ENCODE measurements at places on chromosomes 3 and 15.

GRCh38 chr15:52111517-52112202, 915 bp downstream of the BCL2L10 start:
- DNase-seq, result no peak

DNA sequence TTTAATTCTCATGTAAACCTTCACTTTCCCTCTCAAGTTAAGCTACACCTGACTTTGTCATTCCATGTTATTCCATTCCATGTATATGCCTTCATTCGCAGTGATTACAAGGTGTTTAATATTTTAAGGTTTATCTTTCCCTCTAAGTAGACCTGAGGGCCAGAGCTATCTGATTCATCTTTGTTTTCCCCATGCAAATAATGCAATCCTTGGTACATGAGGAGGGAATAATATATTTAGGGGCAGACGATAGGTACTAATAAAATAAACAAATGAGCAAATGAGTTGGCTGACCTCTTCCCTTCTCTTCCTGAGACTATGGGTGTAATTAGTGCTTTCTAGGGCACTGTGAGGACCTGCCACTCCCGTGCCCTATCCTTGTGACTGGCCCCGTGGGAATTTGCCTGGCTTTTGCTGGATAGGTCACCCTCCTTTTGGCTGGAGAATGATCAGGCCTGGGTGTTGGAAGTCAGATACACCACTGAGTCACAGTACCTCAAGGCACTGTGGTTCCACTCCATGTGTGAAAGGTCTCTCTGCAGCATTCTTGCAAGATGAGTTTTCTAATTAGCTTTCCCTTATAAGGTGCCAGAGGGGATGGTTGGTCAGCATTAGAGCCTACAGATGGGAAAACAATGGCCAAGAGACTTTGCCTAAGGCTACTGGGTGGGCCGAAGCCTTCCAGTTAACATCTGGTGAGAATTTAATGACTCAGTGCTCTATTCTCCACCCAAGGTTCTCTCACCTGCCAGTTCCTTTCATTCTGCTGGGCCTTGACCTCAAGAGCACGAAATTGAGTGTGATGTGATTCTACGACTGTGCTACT, 183.2 kb downstream of the P3H2 start:
- no peak for DNase-seq

- DNase-seq, result no peak
Observed at GRCh38 chr3:49785565-49786356, 581 bp downstream of the IP6K1 start.

GRCh38 chr3:17227472-17227871, 342.7 kb downstream of the PLCL2 start:
- no peak for DNase-seq

- DNase-seq, result no peak
Observed at GRCh38 chr3:44825264-44825925, 36.3 kb upstream of the TMEM42 start.

- no peak for DNase-seq
Observed at GRCh38 chr15:54091651-54092050, 113.4 kb downstream of the UNC13C start.

GRCh38 chr15:68344600-68344999, 67.1 kb downstream of the FEM1B start:
- no peak for DNase-seq

DNA sequence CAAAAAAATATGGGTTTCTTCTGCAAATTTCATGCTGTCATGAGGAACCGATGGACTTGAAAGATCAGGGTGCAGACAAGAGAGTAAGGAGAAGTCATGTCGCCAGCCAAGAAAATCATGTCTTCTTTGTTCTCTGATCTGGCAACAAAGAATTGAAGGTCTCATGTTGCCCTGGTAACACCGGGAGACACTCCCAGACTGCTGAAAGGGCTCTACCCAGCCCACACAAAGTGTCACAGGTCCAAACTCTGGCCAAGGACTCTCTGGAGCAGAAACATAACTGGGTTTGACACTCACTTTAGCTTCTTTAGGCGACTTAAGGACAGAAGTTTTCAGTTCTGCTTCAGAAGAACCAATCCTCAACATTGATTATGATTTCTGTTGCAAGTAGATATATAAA, 42.9 kb downstream of the SIDT1 start:
- no peak for DNase-seq

DNA sequence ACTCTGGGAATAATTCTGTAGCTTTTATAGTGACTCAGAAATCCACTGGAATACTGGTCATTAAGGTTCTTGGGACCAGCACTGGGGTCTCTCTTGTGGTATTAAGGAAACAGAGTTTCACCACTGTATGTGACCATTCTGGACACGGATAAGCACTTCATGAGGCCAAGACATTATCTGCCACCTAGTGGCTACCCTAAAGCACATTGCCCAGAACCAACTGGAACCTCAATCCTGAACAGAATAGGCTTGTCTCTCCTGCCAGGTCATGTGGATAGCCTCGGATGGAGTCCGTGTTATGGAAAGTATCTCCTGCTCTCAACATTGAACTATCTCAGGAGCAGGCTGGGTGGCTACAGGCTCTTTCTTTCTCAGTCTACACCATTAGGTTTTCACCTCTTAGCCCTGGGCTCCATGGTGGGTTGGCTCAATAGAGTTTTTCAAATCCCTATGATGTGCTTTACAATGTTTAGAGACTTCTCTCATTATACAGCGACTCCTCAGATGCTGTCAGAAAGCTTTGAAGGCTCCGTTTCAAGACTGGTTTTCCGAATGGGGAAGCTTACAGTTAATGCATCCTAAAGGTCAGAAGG, 167.6 kb upstream of the ST8SIA2 start:
- DNase-seq, result no peak

DNA sequence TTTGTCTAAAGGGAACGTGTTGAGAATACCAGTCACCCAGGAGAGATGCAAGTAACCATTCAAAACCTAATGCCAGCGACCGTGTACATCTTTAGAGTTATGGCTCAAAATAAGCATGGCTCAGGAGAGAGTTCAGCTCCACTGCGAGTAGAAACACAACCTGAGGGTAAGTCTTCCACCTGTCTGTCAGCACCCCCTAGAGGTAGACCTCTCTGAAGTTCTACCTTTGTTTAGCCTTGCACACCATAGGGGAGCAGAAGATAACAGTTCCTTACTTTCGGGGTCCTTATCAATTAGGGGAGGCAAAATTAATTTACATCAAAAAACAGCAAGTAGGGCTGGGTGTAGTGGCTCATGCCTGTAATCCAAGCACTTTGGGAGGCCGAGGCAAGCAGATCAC, 124.4 kb downstream of the HCN4 start:
- no peak for DNase-seq

DNA sequence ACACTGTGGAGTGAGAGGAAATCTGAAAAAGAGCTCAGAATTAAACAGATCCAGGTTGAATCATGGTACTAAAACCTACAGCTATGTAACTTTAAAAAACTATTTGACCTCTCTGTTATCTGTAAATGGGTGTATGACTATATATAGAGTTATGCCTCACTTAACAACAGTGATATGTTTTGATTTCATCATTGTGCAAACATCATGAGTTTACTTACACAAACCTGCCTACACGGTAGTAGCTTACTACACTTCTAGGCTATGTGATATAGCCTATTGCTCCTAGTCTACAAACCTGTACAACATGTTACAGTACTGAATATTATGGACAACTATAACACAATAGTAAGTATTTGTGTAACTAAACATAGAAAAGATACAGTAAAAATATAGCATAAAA, 191.6 kb upstream of the MEIS2 start:
- no peak for DNase-seq

GRCh38 chr3:143806038-143806437, 42.2 kb downstream of the SLC9A9 start:
- no peak for DNase-seq

- peak; percentile 34 for DNase-seq
Observed at GRCh38 chr3:184261270-184261853, at the start of gene CAMK2N2. CAMK2N2 (minus strand) TSS chr3:184261553; CDS start chr3:184261285, 268 bp downstream.

- DNase-seq, result no peak
Observed at GRCh38 chr15:48273049-48273448, 58.2 kb upstream of the DUT start.

- DNase-seq, result no peak
Observed at GRCh38 chr3:66816090-66816761, 181.9 kb upstream of the KBTBD8 start.

DNA sequence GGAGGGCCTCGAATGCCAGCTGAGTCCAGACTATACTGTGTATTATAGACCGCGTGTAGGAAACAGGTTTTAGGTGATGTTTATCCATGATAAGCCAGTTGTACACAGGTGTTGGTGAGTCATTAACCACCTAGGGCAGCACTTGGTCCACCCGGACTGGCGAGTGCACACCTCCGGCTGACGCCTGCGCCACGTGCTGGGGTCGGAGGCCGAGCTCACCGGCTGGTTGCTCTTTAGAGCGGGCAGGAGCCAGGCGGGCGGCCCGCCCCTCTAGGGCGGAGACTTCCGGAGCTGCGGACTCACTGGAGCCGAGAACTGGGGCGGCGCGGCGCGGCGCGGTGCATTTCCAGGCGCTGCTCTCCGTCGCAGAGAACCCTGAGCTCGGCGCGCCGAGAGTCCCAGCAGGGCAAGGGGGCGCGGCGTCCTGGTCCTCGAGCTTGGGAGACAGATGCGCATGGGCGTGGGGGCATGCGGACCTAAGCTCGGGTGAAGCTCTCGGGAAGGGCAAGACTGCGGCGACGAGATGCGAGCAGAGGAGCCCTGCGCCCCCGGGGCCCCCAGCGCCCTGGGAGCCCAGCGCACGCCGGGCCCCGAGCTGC, at the start of gene ESYT3:
Gene ESYT3, plus strand, starts transcription at position 341 of the 599 bp plus-strand sequence. Its CDS starts 183 bp downstream, at position 524.
- DNase-seq, result peak; percentile 13

DNA sequence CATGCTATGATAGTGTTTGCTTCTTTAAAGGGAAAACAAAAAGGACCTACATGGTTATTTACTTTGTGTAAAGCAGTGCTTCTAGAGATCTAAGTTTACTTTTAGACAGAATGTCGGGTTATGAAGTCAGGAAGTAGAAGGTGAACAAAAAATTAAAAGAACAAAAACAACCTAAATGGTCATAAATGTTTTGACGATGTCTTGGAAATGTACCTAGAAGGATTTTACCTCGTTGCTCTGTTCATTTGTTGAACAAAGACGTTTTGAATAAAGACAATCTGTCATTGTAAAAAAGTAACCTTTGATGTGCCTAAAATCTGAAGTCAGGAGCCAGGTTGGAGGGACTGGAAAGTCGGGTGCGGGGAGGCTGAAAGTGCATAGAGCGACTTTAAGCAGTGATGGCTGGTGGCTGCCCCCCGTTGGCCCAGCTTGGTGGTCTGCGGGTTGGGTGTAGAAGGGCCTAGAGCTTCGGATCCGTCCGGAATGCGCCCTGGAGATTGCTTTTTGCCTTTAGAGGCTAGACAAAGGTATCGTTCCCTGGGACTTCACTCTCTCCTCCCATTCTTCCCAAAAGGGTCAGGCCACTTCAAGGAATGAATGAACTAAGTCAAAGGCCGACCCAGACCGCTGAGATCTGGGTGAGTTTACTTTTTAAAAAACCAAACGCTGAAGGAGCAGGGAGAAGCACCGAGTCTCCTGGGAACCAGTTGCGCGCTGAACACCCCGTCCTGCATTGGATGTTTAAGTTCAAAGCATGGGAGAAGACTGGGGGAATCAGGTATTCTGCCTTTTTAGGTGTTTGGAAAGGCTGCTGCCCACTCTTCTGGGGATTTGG, 2.1 kb downstream of the SOX14 start:
- no peak for DNase-seq

- no peak for DNase-seq
Observed at GRCh38 chr3:123773681-123774431, 110.3 kb downstream of the MYLK start.

- no peak for DNase-seq
Observed at GRCh38 chr15:34055868-34056595, 17.0 kb upstream of the AVEN start.

DNA sequence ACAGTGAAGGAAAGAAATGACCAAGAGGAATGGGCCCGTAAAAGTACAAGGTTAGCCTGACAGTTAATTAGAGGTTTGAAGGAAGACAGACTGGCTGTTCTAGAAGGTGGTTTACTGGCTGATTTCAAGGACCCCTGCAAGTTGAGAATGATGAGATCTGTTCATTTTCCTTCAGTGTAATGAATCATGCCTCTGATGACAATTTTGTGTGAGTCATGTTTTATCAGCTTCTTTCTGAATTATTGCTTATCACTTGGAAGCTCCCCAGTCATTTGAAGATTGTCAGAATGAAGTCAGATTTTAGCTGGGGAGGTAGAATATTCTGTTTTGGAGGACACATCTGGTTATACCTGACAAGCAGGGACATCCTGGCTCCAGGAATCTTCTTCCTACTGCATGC, 50.6 kb downstream of the DRD3 start:
- no peak for DNase-seq

GRCh38 chr3:147616998-147617619, 207.9 kb downstream of the ZIC1 start:
- DNase-seq, result no peak

- no peak for DNase-seq
Observed at GRCh38 chr3:132311841-132312240, 5.4 kb upstream of the ACP3 start.

DNA sequence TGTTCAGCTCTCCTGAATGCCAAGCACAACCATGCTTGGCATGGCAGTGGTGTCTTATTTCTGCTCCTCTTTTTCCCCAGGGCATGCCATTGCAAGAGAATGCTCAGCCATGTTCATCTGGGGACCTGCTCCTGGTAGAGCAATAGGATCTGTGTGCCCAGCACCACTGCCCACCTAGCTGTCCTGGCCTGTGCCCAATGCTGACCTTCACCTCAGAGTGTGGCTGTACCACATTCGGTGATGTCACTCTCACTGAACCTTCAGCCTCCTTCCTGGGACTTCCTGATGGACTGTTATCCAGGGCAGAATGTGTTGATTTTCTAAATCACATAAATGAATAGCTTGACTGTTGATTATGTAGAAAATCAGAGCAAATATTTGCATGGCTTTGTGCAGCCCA, 42.0 kb downstream of the AGTR1 start:
- no peak for DNase-seq

DNA sequence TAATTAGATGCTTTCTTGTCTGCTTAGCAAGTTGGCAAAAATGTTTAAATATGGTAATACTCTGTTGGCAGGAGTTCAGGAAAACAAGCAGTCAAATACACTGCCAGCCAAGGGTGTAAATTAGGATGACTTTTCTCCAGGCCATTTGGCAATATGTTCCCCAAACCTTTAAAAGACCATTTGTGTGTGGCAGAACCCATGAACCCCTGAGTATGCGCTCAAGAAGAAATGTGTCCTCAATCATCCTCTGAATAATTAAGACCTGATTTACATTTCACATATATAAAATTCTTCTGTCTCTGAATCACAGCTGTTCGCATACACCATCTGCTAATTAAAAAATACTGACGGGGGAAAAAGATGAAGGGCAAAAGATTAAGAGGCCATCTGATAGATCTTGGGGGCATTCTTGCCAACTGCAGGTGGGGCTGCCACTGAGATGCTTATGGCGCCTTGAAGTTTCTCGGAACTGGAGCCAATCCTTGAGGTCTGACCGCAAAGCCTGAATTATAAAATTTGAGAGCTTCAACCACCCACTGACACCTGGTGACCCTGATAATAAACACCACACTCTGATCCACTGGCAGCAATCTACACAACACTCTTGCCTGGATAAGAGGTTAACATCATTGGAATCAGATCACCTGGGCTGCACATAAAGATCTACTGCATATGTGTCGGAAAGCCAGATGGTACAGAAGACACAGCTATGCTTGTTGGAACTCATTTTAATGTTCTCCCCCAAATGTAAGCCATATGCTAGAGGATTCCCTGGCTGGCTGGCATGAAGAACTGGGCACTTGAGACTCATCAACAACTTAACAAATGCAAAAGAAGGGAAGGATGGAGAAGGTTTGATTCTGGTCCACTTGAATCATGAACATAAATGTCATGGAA, 190.6 kb downstream of the OSBPL10 start:
- no peak for DNase-seq
